ENCODE measurements at places on chromosomes 6 and 20.

- DNase-seq, result no peak
Observed at GRCh38 chr20:34037767-34038166, 44.1 kb downstream of the RALY start.

GRCh38 chr20:50995506-50995905 is 27.4 kb downstream of the KCNG1 start:
- DNase-seq, result no peak

DNA sequence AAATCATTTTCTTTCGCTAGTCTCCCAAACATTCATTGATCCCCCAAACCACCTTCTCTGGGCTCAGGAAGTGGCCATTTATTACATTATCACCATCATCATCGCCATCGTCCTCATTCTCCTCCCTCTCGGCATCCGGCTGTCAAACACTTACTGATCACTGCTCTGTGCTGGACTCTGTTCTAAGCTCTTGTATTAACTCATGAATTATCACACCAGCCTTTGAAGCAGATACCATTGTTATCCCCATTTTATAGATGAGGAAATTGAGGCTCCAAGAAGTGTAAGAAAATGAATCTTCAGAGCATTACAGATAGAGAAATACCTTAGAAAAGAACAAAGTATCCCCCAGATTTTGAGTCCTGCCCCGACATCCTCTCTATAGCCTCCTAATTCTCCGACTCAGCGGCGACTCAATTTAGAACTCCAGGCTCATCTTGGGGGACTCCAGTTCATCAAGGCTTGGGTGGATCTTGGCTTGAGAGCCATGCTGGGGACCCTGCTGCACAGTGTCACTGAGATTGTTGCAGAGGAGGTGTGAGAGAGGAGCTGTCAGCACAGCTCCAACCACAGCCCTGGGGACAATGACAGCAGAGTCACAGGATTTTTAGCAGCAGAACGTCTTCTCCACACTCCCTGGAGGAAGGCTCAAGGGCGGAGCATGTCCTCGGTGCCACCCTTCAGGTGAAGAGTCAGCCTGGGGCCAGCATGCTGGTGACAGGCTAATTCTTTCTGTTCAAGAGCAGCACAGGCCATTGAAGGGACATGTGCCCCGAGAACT is 6.6 kb upstream of the EEF1E1 start:
- no peak for DNase-seq

GRCh38 chr20:19944772-19945459 is 72.2 kb upstream of the NAA20 start:
- no peak for DNase-seq

DNA sequence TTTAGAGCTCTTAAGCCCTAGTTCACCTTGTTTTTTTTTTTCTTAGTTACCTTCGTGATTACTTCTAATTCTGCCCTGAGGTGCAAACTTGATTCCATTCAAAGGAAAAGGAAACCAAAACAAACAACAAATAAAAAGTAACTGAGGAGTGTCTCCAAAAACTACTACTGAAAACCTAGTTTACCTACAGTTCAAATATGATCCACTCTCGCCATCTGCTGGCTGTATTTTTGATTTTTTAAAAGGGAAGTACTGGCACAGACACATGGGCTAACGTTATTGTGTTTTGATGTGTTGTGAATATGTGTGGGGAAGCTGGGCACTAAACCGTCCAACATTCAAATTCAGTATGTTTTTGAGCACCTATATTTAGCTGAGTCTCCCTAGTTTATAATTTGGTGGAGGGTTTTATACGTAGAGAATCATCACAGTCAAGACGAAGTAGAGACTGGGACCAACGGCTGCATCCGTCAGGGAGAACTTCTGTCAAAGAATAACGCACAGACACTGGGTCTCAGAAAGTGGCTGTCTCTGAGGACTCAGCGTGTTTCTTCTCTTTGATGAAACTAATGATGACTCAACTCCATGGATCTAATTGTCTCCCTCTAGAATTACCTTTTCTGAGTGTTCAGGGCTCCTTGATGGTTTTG is 373.5 kb upstream of the BTBD3 start:
- peak; percentile 48 for DNase-seq

DNA sequence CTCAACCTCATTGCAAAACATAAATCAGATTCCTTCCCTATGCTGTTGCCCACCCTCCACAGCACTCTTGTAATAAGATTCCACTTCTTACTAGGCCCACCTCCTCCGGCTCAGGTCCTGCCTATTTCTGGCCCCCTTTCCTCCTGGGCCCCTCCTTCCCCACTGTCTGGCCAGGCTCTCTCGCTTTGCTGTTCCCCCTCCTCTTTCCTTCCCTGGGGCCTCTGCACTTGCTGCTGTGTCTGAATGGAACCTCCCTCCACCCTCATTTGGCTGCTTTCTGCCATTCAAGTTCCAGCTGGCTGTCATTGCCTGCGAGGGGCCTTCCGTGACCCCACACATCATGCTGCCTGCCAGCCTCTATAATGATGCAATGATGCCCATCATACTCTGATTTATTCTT is 38.9 kb downstream of the ARHGAP40 start:
- peak; percentile 43 for DNase-seq

DNA sequence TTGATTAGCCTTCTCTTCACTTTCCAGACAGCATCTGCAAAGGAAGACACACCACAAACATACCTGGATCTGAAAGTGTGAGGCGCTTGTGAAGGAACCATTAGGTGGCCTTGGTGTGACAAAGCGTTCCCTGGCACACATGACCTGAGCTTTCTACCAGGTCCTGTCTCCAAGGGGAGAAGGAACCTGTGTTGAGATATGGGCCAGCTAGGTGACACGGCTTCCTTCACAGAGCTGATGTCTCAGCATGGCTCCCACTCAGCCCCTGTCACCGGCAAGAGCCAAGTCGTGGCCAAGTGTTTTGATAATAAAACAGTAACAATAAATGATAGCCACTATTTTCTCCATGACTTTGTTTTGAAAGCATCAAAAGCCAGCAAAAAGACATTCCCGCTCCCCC is 20.3 kb upstream of the TAGAP start:
- DNase-seq, result no peak

GRCh38 chr20:44566018-44566417 is 16.4 kb upstream of the PKIG start:
- no peak for DNase-seq

- no peak for DNase-seq
Observed at GRCh38 chr6:167000759-167001158, 1.6 kb downstream of the CEP43 start.

GRCh38 chr6:36800223-36801076 is 38.8 kb downstream of the CPNE5 start:
- no peak for DNase-seq

DNA sequence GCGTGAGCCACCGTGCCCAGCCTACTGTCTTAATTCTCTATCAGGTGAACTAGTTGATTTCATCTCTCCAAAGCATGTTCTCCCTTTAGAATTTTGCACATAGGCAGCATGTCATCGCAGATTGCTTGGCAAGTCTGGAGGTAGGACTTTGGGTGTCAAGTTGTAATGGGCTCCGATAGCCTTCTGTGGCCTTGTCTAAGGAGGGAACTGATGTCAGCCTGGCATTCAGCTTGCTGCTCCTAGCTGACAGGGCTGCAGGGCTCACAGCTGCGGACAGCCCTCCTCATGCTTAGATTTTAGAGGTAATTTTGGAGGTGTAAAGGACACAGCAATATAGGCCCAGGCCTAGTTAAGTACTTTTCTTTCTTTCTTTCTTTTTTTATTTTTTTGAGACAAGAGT is 11.3 kb downstream of the CHMP4B start:
- DNase-seq, result no peak

DNA sequence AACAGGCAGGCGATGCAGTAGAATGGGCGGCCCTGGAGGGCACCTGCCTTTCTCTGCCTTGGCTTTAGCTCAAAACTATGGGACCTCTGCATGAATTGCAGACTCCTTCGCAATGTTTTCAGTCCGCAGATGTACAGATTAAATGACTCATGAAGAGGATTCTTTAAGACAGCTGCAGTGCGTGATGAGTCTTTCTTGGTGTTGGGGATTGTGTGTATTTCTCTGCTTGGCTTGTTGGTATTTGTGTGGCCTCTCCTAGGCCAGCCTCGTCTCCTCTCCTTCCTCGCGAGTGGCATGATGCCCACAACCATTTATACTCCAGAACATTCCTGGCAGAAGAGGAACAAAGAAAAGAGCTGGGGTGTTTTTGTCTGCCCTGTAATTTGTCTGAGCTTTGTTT is 110.6 kb downstream of the SYNDIG1 start:
- no peak for DNase-seq

DNA sequence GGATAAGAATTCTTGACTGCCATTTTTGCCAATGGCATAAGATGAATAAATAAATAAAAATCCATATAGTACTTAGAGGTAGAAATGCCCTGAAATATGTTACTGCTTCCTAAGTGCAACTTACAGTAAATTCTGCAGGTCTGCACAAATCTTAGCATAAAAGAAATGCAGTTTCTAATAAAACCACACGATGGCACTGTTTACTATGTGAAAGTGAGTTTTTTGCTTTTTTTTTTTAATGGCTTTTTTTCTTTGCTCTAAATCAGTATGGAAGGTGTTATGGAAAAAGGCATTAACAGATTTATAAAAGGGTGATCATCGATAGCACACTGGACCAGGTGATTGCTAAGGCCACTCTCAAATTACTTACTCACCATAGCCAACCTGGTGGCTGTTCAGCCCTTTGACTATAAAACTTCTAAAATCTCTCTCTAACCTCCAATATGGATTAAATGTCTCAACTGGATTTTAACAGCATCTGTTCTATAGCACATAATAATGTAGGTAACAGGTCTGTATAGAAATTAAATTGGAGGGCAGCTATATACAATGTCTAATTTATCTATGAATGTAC is 45.8 kb downstream of the AHI1 start:
- peak; percentile 15 for DNase-seq

DNA sequence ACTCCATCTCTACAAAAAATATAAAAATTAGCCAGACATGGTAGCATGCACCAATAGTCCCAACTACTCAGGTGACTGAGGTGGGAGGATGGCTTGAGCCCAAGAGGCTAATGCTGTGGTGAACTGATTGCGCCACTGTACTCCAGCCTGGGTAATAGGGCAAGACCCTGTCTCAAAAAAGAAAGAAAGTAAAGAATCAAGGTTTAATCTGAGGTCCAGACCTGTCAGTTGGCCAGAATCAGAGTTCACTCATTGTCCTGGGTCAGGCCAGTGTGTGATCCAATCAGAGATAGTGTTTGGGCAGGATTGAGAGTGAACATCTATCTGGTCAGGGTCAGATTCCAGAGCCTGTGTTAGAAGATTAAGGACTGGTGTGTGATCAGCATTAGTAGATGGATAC is 15.5 kb downstream of the TMEM63B start:
- DNase-seq, result no peak

- no peak for DNase-seq
Observed at GRCh38 chr6:143742955-143743255, 65.1 kb downstream of the PHACTR2 start.

DNA sequence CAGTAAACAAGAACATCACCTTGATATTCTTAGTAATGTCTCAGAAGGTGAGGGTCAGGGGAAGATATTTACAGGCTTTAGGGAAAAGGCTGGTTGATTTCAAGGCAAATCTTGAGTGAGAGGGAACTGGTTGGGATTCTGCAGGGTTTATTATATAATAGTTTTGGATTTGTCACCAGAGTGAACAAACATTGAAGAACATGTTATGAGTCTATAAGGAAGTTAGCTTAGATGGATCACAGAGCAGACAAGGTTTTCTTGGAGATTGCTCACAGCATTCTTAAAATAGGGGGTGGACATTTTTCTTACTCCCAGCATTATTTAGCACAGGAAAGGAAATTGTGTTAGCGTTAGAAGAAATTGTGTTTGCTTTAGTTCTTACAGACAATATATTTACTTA is 324.9 kb downstream of the LAMA2 start:
- no peak for DNase-seq

DNA sequence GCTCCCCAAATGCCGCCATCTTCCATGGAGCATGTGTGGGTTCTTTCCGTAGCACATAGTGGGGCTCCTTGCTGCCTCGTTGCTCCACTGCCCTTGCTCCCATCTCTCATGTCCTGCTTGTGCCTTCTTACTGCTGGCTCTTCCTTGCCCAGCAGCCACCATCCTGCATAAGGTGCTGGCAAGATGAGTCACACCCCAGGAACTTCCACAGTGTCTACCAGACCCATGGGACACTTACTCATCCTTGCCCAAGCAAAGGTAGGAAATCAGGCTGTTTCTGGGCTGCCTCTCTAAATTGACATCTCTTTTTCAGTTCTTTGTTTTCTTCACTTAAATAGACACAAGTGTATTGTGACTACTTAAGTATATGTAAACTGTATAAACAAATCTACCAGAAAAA is 39.4 kb upstream of the RGS17 start:
- DNase-seq, result no peak

GRCh38 chr20:39164642-39165041 is 202.5 kb downstream of the DHX35 start:
- no peak for DNase-seq

GRCh38 chr6:63765828-63766227 is 130.2 kb downstream of the PHF3 start:
- no peak for DNase-seq

GRCh38 chr20:21393166-21393565 is 4.2 kb downstream of the NKX2-4 start:
- DNase-seq, result no peak

DNA sequence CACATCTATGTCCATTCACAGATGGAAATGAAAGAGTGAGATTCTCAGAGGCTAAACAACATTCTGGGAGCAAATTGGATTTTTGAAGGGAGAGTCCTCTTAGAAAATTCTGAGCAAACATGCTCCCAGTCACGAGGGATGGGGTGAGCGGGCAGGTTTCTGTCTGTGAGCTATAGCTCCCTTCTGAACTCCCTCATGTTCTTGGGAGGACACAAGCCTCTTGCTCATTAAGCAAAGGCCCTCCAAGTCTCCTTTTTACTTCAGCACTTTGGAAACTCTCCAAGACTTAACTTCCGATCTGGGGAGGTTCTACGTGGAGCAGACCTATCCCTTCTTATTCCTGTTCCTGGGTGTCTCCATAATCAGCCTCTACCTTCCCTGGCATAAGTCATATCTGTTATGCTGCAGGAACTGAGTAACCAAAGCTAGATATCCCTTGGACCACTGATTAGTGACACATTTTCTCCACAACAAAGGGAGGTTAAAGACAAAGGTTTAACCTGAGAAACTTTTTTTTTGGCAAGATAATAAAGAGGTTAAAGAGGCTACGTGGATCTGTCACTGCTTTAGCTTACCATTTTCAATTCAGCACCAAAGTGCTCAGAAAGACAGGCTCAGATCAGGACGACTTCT is 33.0 kb upstream of the SMIM29 start:
- no peak for DNase-seq

Measured in iPS-NIHi11 (cell line).